Neural crest cell (in vitro differentiated cells): ENCODE measurements at places on chromosomes 1 and 21. TPM values are rescaled to one million over a fixed set of nuclear protein-coding genes. Genes with fewer than 3 reads are reported as not detected.

DNA sequence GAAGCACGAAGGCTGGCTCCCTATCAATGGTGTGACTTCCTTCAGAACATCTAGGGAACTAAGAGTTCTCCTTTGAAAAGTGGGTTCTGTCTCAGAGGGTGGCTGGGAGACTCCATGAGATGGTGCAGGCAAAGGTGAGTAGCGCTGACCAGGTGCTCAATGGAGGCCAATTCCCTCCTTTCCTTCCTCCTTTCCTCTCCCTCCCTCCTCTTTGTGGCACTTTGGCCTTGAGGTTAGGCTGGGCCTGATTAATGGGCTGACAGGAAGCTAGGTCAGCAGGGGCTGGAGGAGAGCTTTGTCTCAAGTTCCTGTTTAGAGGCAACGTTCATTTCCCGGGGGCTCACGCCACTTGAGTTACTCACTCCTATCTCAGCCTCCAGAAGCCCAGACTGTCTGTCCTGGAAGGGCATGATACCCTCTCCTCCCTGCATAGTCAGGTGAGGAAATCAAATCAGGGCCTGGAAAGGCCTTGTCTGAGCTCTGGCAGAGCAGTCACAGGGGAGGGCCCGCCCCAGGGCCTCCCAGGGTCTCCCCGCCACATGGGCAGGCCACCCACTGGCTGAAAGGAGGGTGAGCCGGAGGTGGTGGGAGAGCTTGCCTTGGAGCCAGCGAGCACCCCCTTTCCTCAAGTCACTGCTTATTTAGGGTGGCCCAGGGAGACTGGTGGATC lies 58.4 kb upstream of the SSBP3 start:
- H3K4me3 ChIP-seq = no peak overlapping the region
- no peaks in the 10 kb centered on the region for H3K27me3 ChIP-seq
- H3K4me1 ChIP-seq = peaks cover 61% of the 10 kb centered on the region
- no peaks in the 10 kb centered on the region for H3K36me3 ChIP-seq

DNA sequence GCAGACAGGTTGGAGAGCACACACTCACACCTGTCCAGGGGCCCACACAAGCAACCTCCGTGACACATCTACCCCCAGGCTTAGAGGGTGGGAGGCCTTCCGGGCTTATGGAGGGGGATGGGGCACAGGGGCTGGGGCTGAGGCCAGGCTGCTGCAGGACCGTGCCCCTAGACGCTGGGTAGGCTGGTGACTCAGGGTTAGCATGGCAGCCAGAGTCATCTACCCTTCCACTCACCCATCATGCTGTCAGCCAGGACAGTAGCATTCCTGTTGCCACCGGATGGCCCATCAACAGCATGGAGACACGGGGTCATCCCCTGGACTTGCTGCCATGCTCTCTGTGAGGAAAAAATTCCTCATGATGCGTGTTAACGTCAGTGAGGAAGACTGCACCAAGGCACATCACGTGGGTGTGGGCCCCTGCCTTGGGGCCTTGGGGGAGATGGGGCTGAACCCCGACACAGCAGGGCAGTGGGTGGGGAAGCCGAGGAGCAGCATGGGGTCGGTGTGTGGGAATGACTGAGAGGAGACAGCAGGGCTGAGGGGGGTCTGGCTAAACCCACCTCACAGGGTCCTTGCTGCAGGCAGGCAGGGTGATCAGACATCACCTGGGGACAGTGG lies 52.8 kb downstream of the WNT9A start:
- H3K4me3 ChIP-seq = no peak overlapping the region
- no peaks in the 10 kb centered on the region for H3K36me3 ChIP-seq
- H3K27me3 ChIP-seq = no peaks in the 10 kb centered on the region
- DNase-seq = peak; percentile 1
- peaks cover 14% of the 10 kb centered on the region for H3K4me1 ChIP-seq
- H3K27ac ChIP-seq = peak overlapping the region; percentile 71

DNA sequence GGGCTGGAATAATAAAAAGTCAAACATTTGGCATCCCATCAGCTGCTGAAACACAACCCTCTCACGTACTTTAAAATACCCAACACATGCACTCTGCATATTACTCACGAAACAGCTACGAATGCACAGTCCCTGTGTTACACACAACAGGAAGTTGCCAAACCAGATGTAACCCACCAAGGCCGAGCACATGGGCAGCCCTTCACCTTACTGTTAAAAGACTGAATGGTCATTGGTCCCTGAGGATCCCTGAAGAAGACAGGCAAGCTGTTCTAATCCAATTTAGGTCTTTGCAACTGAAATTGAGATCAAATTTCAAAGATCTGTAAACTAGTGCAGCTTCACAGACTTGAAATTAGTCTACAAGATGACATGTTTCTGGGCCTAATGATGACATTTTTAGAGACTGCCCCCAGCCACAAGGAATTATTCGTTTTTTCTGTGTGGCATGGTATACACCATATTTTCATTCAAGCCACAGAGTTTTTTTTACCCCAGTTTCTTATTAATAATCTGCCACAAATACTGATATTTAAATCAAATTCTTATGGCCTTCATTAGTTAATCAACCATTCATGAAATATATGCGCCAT lies 25.6 kb upstream of the IER5 start:
- no peak overlapping the region for H3K4me3 ChIP-seq
- H3K27ac ChIP-seq = no peak overlapping the region
- peaks cover 3% of the 10 kb centered on the region for H3K27me3 ChIP-seq
- peaks cover 2% of the 10 kb centered on the region for H3K36me3 ChIP-seq

DNA sequence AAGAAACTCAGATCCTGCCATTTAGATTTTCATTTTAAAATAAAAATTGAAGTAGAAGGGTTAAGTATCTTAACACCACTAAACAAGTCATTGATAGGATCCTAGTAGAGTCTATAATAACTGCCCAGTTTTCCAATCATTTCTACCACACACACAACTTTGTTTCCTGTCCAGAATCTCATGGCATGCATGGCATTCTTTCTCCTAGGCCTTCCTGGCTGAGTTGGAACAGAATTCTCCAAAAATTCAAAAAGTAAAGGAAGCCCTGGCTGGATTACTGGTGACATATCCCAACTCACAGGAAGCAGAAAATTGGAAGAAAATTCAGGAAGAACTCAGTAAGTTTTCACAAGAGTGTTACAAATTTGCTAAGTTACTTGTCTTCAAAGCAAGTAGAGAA lies 111.4 kb upstream of the BMP8A start:
- peaks cover 8% of the 10 kb centered on the region for H3K36me3 ChIP-seq
- no peaks in the 10 kb centered on the region for H3K4me1 ChIP-seq
- H3K27ac ChIP-seq = no peak overlapping the region

CFAP107 gene
- total RNA-seq = not detected in 2 replicates

NPHS2 gene
- total RNA-seq = not detected in 2 replicates

NOS1AP gene
- 7.0 and 7.1 TPM in 2 replicates for total RNA-seq
